ENCODE measurements at places on chromosomes 7 and 10.

- DNase-seq, result no peak
Measured at GRCh38 chr7:29883462-29884398, 77.4 kb downstream of the WIPF3 start.

- DNase-seq, result no peak
Measured at GRCh38 chr7:18511351-18512140, 16.0 kb downstream of the HDAC9 start.

GRCh38 chr10:78714225-78714624 is 354.5 kb upstream of the ZMIZ1 start:
- no peak for DNase-seq

DNA sequence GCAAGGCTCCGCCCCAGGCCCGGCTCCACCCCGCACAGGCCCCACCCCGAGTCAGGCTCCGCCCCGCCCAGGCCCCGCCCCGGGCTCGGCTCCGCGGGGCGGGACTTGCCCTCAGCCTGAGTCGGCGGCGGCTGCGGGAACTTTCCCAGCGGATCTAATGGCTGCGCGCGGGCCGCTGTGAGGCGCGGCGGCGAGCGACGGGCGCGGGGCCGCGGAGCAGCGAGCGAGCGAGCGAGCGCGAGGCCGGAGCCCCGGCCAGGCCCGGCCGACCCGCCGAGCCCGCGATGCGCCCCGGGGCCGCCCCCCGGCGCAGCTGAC is at the start of gene INPP5A:
INPP5A (plus strand) TSS at position 104 of the 318 bp plus-strand sequence. CDS start 310 bp downstream, outside the sequence.
- no peak for DNase-seq

DNA sequence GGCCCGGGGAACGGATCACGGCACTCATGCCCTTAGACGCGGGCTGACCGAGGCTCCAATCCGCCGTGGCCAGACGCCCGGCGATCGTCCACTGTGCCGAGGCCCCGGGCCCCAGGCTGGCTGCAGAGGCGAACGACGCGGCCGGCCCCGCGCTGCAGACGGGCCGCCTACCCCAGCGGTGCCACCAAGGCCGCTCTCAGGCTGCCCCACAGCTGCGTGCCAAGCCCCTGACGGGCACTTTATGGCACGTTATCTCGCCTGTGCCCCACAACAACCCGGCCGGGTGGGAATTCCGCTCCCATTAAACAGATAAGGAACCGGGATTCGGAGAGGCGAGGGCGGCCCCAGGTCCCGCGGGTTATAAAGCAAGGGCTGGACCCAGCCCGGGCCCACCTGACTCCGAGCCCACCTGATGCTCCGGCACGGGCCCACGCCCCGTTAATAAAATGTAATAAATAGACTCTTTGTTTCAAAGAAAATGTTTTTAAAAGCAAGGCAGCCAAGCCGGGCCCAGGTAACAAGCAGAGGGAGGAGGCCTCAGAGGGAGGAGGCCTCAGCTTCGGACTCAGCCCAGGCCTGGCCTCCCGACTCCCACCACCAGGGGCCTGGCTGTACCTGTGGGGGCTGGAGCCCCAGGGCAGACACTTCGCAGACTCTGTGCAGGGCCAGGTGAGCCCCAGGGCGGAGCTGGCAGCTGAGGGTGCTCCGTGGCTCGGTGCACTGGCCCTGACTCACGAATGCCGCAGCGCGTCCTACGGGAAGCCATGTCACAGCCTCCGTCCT is 79.7 kb downstream of the FOXL3 start:
- DNase-seq, result no peak

GRCh38 chr7:140674899-140675701 is 2.4 kb downstream of the ADCK2 start:
- DNase-seq, result no peak

DNA sequence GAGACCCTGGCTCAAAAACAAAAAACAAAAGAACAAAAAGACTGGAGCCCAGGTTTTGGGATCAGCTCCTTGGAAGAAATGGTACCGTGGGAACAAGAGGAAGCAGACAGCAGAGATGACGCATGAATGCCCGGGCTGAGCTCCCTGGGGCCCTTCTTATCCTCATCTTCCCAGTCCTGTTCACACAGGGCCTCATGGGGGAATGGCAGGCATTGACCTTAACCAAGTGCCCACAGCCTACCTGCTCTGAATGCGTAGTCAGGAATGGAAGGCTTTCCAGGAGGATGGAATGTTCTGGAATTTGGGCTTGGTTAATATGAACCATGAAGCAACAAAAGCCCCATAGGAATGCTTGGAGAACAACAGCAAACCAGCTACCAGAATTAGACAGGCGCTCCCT is 154.7 kb downstream of the PRPF18 start:
- DNase-seq, result no peak

DNA sequence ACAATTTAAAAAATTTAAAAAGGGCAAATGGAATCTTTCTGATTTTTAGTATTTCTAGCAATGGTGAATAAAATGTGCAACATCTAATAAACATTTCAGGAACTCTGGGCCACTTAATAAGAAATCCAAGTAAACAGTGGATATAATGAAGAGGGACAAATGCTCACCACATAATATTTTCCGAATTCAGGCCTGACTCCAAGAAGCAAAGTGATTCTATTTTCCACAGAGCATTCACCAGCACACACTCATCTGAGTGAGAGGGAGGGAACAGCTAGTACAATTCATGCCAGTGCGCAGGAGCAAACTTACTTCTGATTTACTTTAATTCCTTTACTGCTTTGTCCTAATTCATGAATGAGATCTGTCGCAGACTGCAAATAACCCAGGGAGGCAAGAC is 10.1 kb downstream of the NPVF start:
- DNase-seq, result no peak

- DNase-seq, result no peak
Measured at GRCh38 chr7:45595809-45596664, 21.9 kb downstream of the ADCY1 start.

DNA sequence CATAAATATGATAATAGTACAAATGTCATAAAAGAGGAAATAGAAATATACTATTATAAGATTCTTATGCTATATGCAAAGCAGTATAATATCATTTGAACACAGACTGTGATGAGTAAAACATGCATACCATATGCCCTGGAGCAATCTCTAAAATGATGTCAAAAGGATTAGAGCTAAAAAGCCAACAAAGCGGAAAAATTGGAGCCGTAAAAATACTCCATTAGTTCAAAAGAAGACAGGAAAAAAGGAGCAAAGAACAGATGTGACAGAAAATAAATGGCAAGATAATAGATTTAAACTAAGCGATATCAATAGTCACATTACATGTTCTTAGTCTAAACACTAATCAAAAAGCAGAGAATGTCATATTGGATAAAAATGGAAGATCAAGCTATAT is 191.0 kb upstream of the PLPP4 start:
- no peak for DNase-seq

DNA sequence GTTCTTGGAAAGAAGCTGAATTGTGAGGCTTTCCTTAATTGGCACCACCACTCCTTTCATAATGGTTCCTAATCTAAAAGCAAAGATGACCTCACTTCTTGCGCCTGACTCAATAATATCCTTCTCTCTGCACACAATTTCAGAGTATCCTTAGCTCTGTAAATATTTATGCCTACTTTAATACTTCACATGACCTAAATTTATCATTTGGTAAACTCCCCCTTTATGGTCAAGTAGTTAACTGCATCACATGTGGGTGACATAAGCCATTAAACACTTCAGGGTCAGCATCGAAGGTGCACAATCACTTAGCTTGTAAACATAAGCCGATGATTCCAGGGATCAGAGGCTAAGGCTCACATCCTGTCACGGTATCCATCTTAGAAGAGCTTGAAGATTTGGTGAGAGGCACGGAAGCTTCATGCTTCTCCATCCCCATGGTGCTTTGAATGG is 7.3 kb upstream of the RHOBTB1 start:
- DNase-seq, result no peak

DNA sequence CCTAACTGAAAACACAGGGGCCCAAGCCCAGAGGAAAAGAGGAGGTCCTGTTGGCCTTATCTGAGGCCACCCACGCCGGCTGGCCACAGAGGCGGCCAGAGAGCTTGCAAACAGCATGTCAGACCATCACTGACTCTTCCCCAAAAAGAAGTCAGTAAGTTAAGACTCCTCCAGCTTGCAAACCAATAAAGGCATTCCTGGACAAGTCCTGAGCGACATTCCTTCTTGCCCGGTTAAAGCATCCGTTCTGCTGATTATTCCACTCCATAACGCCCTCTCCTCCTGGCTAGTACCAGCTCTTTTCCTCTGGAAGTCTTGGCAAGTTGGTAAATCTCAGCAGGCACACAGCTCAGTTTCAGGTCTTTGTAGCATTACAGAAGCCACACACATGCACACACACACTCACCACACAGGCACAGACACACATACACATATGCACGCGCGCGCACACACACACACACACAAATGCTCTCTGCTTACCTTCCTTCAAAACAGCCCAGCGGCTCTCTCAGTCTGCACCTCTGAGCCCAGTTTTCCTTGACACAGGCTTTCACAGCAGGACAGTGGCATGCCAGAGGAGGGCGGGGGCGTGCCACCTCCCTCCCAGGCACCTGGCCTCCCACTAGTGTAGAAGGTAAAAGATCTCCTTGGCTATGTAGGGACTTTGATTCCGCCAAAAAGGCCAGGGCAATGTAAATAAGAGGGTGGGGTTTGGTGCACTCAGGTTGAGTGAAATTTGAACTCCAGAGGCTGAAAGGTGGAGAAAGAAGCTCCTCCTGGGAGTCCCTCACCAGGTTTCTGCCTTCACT is 201.4 kb downstream of the TNS3 start:
- DNase-seq, result no peak

DNA sequence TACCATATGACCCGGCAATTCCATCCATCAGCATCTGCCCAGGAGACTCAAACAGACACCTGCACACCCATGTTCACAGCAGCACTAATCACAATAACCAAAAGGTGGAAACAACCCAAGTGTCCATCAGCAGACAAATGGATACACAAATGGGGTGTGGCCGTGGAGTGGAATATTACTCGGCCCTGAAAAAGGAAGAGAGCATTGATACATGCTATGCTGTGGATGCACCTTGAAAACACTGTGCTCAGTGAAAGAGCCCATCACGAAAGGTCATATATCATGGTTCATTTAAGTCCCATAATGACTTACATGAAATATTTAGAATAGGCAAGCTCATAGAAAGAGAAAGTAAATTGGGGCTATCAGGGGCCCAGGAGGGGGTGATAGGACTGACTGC is 57.5 kb upstream of the DNAAF5 start:
- DNase-seq, result no peak

GRCh38 chr7:55776196-55776595 is 86.4 kb downstream of the SEPTIN14 start:
- DNase-seq, result no peak

DNA sequence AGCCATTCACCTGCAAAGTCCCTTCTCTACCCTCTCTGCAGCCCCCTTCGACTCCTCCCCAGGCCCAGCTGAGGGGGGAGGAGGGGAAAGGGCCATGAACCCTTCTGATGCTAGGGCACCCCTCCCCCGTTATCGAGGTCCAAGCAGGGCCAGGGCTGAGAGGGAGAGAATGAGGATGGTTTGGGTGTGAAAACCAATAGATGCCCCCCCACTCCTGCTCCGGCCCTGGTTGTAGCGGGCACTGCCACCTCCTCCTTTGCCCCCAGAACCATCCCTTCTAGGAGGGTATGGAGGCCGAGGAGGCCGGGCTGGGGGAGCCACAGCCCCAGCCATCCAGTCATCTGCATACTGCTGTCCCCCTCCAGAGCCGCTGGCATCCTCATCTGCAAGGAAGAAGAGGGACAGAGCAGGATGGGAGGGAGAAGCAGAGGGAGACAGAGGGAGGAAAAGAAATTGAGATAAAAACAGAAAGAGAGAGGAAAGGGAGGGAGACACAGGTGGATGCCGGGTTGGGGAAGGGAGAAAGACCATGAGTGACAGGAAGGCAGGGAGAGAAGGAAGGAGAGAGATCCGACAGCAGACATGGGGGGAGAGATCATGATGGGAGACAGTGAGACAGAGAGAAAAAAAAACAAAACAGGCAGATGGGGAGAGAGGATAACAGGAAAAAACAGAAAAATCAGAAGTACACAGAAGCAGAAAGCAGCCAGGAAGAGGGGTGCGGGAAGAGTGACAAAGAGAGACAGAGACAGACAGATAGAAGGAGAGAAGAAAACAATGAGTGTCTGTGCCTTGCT is 1.9 kb upstream of the GAL3ST4 start:
- DNase-seq, result no peak

DNA sequence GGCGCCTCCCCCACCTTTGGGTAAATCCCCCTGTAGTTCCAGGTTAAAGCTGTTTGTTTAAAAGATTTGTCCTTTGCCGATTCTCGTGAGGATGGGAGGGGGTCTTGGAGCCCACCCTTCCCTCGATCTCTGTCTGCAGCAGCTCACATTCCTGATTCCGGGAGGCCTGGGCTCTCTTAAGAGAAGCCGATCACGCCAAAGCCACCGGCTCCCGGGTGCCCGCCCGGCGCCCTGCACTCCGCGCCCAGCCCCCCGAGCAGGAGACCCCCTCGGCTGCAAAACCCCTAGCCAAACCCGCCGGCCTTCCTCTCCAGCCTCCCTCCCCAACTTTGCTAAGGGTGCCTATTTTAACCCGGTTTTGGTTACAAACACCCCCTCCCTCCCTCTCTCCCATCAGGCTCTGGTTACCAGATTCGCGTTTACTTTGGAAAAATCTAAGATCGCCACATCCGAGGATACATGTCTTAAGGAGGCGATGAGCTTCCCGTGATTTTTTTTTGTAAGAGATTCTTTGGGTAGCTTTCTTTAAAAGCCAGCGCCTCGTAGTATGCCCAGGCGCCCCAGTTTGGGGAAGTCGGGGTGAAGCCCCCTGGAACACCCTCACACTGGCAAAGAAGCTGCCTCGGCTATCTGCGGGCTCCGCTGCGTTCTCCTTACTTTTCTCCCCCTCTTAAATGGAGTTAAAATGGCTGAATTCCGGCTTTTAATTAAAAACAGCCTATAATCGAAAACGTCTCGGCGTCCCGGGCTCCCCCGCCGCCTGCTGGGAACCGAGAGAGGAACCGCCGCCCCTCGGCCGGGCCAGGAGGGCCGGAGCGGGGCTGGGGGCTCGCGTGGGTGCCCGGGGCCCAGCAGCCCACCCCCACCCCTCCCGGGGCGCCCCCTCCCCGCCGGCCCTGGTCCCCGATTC is 983 bp downstream of the TNRC18 start:
- DNase-seq, result no peak

DNA sequence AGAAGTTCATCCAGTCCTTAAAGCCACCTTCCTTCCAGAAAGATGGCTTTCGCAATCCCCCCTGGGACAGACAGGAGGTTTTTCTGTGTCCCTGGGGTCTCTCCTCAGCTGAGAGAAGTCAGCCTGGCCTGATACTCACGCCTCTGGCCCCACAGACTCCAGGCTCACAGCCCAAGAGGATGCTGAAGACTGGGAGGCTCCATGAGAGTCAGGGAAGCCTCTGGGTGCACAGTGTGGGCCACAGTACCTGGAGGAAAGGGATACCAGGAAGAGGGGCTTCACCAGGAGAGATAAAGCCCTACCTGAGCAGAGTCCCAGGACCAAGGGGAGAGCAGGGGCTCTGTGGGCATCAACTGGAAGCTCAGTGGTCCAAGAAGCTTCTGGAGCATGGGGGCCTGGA is 324.4 kb downstream of the GRID1 start:
- no peak for DNase-seq

GRCh38 chr7:83677180-83677866 is 28.4 kb upstream of the SEMA3E start:
- no peak for DNase-seq

All from thoracic aorta (tissue), 2 donors.